Gastroesophageal sphincter (tissue), 4 donors: ENCODE measurements at places on chromosomes 7 and 10.
A peak's percentile ranks its signal among the peaks of the same experiment; 100 is the strongest.

GRCh38 chr10:33164060-33164709 lies 170.3 kb downstream of the NRP1 start:
- no peak for ATAC-seq

GRCh38 chr7:22400150-22400814 lies 43.3 kb upstream of the RAPGEF5 start:
- ATAC-seq = no peak

- peak; percentile 32 for ATAC-seq
Measured at GRCh38 chr7:5396542-5396941, 27.1 kb downstream of the TNRC18 start.

- no peak for ATAC-seq
Measured at GRCh38 chr10:1858048-1858447, 120.7 kb upstream of the ADARB2 start.

- no peak for ATAC-seq
Measured at GRCh38 chr10:116207690-116208089, 65.3 kb downstream of the GFRA1 start.
